Activated CD4-positive, alpha-beta T cell treated with anti-CD3 and anti-CD28 coated beads, Interleukin-2, amount 50 U/mL, for 4 hours (primary cell): ENCODE measurements at places on chromosomes 11 and 22.

DNA sequence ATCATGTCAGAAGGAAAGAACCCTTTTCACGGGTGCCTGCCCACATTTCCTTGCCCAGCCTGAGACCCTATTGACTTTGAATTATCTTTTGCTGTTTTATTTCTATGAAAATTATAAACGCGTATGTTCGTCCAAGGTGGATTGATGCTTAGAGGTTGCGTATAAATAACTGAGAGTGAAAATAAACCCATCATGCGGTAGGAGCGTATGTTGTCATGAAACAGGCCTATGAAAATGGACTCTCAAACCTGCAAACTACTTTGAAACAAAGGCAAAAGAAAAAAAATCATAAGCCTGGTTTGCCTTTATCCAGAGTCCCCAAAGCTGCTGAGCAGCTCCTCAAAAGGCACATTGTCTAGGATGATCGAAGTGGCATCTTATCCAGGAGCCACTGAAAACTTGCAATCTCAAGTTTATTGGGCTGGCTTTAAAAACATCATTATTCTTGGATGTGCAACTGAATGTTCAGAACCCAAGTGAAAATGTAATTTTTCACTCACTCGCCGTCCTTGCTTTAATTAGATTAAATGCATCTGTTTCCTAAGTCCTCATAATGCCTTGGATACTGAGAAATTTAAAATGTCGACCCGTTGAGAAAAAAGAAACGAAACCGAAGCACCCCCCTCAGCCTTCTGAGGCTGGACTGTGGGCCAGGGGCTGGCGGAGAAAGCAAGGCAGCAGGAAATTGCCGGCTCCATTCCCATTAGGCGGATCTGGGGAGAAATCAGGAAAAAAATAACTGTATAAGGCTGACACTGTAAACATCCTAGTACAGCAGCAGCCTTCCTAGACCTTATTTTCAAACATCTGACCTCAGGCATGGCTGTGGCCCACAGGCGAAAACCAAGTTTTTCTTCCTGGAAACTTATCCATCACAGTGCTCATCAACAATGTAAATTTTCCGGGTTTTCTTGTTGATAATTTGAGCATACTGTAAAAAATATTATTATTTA lies 82.9 kb upstream of the PPARA start:
- no peak for DNase-seq

GRCh38 chr11:75303544-75304224 lies 47.8 kb downstream of the ARRB1 start:
- DNase-seq, result no peak

DNA sequence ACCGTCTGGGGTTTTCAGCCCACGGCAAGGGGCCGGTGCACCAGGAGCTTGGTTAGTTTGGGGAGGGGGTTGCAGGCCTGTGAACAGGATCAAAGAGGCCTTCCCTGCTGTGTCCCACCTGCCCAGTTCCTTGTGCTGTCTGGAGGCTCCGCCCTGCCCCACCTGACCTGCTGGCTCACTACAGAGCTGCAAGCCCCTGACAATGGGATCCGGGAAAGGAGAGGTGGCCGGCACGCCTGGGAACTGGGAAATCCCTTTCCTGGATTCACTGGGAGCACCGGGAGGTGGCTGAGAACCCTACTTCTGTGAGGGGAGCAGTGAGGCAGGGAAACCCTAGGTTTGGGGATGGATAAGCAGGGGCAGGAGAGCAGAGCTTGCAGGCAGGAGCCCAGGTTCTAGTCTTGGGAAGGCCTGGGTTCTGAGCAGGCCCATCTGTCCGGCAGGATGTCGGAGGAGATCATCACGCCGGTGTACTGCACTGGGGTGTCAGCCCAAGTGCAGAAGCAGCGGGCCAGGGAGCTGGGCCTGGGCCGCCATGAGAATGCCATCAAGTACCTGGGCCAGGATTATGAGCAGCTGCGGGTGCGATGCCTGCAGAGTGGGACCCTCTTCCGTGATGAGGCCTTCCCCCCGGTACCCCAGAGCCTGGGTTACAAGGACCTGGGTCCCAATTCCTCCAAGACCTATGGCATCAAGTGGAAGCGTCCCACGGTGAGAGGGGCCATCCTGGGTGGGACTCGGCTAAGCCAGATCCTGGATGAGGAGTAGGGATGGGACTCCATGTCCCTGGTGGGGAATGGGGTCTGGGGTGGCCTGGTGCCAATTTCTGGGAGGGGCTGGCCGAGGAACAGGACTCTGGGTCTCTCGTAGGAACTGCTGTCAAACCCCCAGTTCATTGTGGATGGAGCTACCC lies 786 bp downstream of the CAPN1 start:
- DNase-seq, result no peak

DNA sequence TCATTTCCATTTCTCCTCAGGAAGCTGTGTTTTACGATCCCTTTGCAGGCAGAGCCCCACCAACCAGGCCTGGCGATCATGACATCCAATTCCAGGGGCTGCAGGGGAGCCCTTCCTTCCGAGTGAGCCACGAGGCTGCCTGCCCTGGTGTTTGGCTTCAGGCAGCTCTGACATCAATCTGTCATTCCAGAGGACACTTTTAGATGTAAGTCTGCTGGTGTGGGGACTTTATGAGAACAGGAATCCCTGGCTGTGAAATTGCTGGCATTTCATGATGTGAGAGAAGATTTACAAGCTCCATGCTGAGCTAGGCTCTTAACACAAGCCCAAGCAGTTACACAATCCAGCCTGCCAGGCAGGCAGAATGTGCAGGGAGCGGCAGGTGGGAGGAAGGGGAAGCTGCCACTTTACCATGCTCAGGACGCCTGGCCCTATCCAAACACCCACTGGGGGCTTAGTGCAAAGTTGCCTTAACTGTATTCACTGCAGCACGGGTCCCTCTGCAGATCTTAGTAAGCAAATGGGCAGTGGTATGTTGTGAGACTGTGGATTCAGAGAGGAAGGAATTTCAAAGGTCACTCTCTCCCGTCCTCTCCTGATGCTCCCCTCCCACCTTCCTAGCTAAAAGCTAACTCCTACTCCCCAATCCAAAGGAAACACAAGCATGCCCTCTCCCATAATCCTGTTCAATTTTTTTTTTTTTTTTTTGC lies 43.4 kb upstream of the MICAL2 start:
- DNase-seq, result no peak

DNA sequence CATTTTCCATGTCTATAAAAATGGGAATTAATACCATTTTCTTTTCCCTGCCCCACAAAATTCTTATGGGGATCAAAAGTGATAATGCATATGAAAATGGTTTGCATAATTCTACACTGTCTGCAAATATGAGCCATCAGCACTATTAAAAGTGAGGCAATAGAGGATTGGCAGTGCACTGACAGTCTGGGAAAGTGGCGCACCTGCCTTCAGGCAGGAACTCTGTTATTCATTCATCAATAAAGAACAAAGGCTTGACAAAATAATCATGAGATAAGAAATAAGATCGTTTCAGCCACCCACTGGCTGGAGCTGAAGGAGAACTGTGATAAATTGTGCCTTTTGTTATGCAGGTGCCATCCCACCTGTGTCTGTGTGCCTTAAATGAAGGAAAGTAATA lies 49.5 kb downstream of the ARFGAP2 start:
- no peak for DNase-seq

GRCh38 chr22:39384750-39385480 lies 14.7 kb upstream of the TAB1 start:
- no peak for DNase-seq

DNA sequence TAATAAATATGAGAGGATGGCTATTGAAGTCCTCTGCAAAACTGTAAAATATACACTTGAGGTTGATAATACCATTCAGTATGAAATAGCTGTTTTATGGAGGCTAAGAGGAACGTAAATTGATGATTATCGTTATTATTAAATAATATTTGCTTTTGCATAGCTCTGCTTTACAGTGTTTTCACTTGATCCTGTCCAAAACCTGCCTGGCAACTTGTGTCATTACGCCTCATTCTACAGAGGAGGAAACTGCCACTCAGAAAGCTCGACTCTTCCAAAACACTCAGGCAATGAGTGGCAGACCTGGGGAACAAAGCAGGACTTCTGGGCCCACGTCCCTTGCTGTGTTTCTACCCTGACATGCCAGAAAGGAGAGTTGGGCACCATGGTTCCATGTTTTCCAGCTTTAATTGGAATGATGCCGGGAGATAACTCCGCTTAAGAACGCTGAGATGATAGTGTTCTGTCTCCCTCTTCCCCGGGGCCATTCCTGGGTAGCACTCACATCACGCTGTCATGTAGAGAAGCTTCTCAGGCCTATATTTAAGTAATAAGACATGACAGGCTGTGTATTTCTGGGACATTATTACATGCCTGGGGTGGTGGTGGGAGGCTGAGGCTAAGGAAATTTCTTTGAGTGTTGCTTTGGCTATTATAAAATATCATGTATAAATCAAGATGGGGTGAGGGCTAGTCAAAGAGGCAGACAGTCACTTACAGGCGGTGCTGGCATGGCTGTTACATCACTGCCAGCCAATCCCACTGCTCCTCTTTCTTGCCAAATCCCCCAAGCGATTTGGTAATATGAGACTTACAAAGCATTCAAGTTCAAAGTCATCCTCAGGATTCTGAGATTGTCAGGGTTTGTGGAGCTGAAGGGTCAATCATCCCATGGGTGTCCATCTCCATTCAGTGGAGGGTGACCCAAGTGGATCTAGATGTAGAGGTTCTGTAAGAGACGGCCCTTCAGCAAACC lies 501.7 kb downstream of the INSC start:
- DNase-seq, result no peak

DNA sequence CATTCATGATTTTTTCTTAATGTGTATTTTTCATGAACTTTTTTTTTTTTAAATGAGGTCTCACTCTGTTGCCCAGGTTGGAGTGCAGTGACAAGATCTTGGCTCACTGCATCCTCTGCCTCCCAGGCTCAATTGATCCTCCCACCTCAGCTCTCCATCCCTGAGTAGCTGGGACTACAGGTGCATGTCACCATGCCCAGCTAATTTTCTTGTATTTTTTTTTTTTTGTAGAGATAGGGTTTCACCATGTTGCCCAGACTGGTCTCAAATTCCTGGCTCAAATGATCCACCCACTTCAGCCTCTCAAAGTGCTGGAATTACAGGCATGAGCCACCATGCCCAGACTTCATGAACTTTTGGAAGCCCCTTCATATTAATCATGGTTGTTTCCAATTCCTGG lies 49.7 kb downstream of the ADAMTS15 start:
- DNase-seq, result no peak

DNA sequence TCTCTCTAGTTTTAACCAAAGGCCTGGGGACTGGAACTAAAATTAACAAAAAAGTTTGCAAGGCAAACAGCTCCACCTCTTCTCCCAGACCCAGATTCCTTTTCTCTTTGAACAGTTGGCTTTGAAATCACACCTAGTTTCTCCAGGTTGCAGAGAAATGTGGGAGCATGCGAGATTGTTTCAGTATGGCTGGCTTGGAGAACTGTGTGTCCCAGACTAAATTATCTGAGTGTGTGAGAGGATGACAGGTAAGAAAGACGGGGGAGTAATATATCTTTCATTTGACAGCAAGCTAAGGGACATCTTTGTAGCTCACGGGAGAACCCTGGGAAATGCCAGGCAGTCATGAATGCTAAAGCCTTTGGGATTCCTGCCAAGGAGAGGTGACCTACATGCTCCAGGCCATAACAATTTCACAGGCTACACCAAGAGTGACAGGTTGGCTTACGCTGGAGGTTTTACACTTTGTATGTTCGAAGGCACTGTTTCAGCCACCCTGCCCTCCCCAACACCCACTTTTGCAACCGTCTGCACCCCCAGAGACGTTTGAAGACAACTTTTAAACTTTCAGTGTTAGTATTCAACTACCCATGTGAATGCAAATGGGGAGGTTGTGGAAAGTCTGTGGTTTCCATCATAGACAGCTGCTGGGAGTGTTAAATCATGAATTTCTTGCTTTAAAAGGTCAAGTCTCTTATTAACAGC lies 109.3 kb upstream of the SNX19 start:
- DNase-seq, result no peak

GRCh38 chr11:60130496-60130895 lies 42.0 kb downstream of the MS4A2 start:
- DNase-seq, result no peak

DNA sequence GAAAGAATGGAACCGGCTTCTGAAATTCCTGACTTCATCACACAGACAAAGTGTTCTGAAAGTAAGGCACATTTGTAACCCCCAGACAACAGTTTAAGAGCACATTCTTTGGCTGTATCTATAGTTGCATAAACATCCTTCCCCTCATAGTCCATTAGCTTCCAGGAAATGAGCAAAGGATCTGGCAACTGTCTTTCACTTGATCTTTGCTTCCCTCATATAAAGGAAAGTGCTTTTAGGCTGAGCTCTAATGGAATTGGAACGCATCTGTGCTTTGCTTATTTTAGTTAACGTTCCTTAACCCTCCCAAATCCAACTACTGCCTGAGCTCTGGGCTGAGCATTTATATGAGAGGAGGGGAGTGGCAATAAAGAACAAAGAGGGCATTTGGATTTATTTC lies 76.9 kb upstream of the API5 start:
- no peak for DNase-seq

DNA sequence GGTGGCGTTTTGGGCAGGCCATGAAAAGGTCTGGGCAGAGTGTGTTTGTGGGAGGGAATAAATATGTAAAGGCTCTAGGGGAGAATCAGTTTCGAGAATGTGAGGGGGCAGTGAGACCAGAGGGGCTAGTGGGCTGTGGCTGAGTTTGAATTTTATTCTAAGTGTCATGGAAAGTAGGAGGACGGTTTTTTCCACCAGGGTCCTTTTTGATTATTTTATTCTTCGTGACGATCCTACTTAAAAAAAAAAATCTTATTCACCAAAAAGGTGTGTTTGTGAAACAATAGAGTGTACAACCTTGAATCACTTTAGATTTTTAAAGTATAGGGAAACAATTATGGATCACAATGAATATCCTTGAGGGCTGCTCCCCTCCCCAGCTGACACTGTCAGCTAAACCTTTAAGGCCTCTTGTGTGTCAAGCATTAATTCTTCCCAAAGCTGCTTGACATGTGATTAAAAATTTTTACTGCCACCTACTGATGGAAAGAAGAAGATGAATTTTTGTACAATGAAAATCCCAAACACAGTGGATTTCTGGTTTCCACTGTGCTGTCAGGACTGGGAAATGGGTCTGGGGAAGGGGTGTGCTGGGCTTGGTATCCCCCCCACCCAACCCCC lies 107.5 kb upstream of the OR4B1 start:
- DNase-seq, result no peak

DNA sequence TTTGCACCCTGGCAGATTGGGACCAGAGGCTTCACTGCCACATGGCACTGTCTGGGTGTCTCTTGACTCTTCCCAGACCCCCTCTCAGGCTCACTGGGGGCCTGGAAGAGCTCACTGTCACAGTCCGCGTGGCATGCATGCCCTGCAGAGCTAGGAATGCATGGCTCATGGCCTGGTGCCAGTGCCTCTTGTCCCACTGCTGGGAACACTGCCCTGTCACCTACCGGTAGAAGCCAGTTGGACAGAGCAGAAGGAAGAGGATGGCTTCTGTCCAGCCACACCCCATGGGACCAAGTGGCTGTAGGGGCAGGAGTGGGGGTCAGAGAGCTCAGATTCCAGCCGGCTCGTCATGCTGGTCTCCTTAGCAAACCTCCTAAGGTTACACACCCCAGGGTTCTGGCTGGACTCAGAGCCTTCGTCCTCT lies 29.7 kb downstream of the MB start:
- DNase-seq, result no peak

DNA sequence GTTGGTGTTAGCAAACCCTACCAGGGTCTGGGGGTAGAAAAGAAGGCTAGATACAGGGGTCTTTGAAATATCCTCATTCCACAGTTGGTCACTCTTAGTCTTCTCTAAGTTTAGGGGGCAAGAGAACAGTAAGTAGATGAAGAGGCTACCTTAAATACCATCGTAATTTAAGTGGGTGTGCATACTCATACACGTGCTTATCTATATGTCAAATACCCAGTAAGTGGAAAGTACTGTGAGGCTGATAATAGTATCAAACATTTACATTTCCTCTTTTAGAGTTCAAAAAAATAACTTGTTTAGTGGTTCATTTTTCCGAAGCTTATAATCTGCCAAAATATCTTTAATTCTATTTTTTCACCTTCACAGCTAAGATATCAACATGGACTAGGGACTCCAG lies 90.7 kb downstream of the WNT11 start:
- DNase-seq, result no peak
